Activated CD4-positive, CD25-positive, alpha-beta regulatory T cell (primary cell): ENCODE measurements at places on chromosomes 5 and 9.

DNA sequence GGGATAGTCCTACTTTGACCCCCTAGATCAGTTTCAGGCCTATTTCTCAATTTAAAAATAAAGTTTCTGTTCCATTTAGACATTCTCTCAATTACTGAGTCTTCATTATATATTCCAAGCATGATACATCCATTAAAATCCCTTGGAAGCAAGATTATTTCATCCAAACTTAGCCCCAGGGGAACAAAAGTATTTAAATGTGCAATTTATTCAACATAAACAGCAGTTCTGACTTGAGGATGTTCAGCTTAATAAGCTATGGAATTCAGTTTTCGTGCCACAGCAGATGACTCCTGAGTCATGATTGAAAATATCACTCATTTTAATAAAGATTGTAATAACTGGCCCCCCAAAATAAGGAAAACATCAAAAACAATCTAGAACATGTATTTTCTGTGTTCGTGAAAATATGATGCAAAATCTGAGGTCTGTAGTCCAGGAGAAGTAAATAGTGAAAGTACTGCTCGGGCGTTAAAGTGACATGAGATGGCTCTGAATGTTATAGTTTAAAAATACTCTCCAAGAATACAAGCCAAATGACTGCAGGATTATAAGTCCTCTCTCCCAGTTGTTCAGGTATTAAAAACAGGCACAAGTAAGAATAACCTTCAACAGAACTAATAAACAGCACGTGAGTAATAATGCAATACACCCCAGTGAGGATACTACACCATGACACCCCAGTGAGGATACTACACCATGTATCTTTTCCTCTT, 67.1 kb downstream of the RETREG1 start:
- DNase-seq = no peak

DNA sequence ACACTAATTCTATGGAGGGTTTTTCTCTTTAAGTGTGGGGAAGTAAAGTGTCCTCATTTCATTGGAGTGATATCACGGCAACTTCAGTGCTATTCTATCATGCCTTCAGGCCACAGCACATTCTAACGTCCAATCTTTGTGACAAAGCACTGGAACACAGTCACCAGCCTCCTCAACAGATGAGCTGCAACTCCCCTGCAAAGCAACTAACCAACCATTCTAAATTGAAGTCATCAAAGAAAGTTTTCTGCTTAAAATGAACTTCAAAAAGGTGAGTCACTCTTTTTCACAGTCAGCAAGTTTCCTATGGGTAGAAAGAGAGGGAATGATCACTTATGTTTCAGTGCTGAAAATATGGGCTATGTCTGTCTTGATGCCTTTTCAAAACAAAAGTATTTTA, 190.8 kb downstream of the ELAVL2 start:
- no peak for DNase-seq

- no peak for DNase-seq
These were observed 53.3 kb downstream of the SEMA6A start for GRCh38 chr5:116521173-116521872.

DNA sequence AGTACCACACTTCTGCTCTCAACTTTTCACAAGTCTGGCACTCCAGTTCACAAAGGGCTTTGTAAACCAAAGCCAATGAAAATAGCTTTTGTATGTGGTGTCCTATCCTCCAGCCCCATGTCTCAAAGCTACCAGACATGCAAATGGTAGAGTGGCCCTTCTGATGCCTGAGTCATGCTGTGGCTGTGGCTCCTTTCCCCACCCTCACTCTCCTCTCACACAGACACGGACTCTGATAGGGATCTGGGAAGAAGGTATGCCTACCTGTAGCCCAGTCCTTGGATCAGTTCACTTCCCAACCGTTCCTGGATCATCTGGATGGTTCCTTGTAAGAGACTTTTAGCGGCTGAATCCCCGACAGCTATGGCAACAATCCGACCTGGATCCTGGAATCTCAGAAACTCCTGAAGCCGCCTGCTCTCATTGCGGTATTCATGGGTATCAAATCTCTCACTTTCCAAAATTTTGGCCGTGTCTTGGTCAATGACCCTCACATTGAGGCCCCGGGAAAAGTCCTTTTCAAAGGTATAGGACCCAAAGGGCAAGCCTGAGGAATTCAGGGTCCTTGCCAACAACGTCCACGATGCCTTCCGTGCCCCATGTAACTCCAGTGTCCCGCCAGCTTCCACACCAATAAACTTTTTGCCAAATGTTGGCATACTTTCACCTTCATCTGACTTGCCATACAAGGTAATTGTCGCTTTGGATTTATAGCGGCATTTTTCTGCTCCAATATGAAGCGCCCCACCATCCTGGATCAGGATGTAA, 23.4 kb downstream of the CEMIP2 start:
- no peak for DNase-seq

GRCh38 chr9:123662057-123662776, 267.7 kb downstream of the DENND1A start:
- DNase-seq = no peak

GRCh38 chr9:17653947-17654465, 75.1 kb downstream of the SH3GL2 start:
- no peak for DNase-seq

DNA sequence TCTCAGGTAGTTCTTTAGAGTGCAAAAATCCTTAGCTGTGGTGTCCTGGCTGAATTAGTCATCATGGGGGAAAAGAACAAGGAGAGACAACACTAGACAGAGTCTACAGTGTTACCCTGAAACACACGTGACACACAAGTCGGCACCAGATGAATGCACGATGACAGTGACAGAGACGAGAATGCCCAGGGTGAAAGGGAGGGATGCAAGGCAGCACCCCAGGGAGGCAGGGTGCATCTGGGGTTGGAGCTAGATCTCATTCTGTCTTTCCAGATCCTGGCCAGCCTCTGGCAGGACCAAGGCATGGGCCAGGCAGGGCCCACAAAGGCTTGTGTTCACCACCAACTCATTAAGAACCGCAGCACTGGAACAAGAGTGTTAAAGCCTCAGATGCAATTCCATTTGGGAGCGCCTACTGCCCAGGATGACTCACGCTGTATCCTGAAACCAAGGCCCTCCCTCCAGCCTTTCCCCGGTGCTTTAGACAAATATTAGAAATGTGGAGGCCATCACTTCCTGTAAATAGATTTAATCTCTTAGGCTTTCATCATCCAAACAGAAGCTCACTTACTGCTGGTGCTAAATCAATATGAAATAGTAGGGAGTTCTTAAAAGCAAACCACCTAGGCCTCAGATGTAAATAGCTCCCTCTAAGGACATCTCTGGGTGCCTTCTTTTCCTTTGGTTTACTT, 56.1 kb downstream of the IRX2 start:
- no peak for DNase-seq

DNA sequence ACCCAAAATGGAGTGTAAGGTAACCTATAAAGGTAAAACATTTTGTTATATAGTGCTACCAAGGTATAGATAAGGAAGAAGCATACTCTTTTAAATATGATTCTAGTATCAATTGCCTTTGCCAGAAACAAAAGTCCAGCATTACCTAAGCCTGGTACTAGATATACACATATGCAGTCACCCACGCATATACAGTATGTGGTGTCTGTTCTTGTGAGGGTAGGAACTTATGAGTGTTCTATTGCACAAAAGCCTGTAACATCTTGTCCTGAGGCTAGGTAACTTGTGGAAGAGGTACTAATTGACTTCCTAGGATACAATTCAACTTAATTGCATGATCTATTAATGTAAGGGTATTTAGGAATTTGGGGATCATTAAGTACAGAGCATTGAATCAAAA, 31.3 kb upstream of the IFNE start:
- DNase-seq = no peak

GRCh38 chr9:8961186-8961851, 1161.7 kb upstream of the DMAC1 start:
- no peak for DNase-seq

- DNase-seq = no peak
These were observed 93.4 kb downstream of the RXRA start for GRCh38 chr9:134419684-134420076.

DNA sequence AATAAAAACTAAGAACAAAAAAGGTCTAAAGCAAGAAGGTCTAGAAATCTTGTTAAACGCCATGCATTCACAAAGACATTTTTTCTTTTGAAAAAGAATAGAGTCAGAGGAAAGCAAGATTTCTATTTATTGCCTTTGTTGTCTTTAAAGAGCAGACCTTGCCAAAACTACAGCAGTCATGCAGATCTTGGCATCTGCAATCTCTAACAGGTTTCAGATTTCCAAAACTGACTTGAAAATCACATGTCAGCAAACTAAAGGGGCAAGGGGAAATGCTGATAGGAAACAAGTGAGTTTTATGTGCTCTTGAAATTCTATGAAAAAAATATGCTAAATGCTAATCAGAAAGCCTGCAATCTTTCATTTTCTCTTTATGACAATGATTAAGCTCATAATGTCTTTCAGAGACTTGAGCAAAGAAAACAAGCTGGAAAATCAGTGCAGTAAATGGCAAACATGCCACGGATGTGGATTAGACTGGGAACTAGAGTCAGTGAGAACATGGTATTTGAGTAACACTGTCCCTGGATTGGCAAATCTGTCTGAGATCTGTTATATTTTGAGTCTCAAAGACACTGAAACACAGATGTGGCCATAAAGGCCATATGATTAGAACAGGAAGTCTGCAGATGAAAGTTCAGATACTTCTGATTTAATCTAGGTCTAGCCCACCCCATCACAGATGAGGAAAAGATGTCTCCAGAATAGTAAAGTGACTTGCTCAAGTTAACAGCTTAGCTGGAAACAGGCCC, 361.4 kb upstream of the RPS23 start:
- DNase-seq = no peak

DNA sequence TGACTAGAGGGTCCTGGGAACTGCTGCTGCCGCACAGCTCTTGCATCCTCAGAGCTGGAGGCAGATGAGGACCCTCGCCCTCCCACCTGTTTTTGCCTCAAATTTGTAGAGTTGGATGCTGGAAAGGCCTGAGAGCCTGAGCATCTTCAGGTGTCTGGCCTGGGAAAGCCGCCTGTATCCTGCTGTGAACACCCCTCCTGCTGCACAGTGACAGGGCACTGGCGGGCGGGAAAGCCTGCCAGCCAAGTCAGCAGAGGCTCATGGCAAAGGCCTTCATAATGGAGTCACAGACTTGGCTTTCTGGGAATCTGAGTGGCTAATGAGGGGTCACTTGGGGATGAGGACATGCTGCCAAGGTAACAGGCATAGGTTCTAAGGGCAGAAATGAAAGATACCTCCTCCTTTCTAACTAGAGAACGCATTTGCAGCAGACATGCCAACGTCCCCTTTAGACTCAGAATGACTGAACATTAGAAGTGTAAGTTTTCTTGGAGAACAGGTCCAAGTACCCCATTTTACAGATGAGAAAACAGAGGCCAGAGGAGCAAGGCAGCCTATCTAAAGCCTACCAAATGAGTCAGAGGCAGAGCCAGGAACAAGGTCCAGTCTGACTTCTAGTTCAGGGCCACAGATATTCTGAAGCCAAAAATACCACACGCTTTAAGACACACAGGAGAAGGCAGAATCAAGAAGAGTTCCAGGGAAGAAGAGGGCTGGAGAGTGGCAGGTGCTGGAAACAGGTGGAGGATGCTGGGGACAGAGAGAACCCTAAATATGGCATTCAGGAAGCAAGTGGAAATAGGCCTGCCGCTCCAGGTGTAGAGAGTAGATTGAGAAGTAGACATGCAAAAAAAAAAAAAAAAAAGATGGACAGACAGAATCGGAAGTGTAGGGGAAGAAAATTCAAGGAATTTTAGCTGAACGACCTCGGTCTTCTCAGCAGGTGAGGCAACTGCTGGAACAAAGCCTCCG, 44.1 kb downstream of the EPB41L4B start:
- no peak for DNase-seq

DNA sequence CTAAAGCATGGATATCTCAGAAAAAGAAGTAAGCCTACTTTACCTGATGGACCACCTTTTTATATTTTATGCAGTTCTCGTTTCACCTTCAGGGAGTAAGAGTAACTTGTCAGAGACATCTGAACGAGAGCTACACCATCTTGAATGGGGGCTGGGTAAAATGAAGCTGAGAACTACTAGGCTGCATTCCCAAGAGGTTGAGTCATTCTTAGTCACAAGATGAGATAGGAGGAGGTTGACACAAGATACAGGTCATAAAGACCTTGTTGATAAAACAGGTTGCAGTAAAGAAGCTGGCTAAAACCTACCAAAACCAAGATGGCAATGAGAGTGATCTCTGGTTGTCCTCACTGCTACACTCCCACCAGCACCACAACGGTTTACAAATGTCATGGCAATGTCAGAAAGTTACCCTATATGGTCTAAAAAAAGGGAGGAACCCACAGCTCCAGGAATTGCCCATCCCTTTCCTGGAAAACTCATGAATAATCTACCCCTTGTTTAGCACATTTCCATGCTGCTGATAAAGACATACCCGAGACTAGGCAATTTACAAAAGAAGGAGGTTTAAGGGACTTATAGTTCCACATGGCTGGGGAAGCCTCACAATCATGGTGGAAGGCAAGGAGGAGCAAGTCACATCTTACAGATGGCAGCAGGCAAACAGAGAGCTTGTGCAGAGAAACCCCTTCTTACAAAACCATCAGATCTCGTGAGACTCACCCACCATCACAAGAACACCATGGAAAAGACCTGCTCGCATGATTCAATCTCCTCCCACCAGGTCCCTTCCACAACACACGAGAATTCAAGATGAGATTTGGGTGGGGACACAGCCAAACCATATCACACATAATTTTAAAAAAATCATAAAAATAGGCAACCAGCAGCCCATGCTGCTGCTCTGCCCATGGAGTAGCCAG, 62.5 kb downstream of the GIN1 start:
- no peak for DNase-seq

- no peak for DNase-seq
These were observed 405.3 kb upstream of the CLINT1 start for GRCh38 chr5:158264264-158264663.

DNA sequence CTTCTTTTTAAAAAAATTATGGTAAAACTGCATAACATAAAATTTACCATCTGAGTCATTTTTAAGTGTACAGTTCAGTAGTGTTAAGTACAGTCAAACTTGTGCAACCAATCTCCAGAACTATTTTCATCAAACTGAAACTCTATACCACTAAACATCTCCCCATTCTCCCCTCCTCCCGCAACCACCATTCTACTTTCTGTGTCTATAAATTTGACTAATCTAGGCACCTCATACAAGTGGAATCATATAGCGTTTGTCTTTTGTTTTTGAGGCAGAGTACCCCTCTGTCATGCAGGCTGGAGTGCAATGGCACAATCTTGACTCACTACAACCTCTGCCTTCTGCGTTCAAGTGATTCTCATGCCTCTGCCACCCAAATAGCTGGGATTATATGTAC, 24.0 kb upstream of the EBF1 start:
- DNase-seq = no peak
